BJ (cell line): ENCODE measurements at places on chromosomes 5 and 9.

DNA sequence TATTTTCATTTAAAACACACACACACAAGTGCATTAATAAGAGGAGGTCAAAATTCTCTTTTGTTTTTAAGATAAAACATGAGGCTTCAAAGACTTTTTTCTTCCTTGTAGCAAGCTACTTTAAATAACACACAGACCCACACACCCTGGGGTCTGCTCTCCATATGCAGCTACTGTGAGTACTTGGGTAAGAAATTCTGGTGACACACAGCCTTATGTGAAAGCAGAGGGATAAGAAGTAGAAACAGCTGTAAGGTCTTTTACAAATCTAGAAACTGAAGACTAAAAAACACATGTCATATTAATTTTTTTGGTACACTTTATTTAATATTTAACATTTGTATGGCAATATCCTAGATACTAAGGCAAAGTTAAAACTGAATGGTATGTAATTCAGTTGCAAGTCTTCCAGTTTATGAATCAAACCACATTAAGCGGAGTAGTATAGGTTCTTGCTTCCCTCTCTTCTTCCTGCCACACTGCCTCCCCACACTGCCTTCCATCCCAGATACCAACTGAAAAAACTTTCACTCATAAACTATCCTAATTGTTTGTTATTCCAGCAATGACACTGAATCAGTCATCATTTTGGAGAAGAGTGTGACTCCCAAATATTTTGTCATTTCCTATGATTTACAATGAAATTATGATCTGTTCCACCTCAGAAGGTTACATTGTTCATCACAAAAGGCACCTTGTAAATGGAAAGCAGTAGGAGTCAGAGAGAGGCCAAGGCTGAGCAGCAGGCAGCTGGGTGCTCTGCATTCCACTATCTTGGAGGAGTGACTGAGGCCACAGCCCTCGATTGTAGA, 92.0 kb downstream of the PLCXD3 start:
- peak; percentile 24 for DNase-seq

DNA sequence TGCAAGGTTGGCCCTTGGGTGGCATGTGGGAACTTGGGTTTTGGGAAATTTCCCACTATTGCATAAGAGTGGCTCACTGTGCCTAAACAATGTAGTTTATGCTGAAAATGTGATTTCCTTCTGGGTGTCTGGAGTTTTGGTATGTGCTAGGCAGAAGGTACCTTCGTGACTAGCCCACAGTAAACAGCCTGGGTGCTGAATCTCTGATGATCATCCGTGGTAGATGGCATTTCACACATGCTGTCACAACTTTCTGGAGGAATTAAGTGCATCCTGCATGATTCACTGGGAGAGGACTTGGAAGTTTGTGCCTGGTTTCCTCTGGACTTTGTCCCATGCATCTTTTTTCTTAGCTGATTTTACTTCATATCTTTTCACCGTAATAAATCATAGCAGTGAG, 64.5 kb downstream of the LNPEP start:
- DNase-seq = no peak

GRCh38 chr9:136828474-136829140, 13.7 kb upstream of the AJM1 start:
- DNase-seq = no peak

GRCh38 chr9:87323928-87324327, 173.7 kb upstream of the DAPK1 start:
- no peak for DNase-seq

GRCh38 chr9:104206766-104207165, 112.7 kb downstream of the SMC2 start:
- DNase-seq = no peak

- no peak for DNase-seq
Measured at GRCh38 chr5:40204144-40204543, 475.6 kb upstream of the PTGER4 start.

GRCh38 chr9:87973730-87974292, 522 bp downstream of the CDK20 start:
- DNase-seq = no peak

- DNase-seq = no peak
Measured at GRCh38 chr5:39178861-39179260, 40.5 kb downstream of the FYB1 start.

DNA sequence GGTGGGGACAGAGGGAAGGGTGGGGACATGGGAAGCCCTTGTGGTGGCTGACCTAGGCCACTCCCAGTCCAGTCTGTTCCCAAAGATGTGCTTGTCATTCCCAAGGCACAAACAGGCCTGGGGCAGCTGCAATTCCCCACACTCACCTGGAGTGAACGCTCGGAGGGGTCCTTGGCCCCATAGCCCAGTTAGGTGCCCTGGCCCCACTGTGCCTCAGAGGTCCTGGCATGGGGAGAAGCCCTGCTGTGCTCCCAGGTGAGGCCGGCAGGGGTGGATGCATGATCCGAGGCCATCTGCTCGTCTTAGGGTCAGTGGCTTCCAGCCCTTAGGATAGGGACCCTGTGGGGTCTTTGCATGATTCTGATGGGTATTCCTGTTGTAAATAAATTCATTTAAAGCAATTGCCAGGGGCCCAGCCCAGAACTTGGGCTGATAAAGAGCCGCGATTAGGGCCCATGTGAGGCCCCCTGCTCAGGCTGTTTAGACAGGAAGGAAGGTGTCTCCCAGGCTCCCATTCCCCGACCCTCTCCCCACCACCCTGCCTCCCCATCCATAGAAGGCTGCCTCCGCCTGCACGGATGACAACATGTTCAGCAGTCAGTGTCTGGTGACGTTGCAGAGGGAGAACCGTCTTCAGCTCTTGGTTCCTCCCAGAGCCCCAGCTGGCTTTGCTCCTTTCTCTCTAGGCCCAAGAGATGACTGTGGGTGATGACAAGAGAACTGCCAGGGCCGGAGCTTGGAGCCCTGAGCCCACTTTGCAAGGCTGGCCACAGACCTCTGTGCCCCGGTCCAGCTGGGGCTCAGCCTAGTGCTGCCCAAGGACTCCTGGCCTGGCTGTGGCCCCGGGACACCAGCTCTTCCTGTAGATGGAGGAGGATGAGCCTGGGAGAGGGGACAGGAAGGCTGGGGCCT, 28.4 kb upstream of the IRX4 start:
- no peak for DNase-seq

DNA sequence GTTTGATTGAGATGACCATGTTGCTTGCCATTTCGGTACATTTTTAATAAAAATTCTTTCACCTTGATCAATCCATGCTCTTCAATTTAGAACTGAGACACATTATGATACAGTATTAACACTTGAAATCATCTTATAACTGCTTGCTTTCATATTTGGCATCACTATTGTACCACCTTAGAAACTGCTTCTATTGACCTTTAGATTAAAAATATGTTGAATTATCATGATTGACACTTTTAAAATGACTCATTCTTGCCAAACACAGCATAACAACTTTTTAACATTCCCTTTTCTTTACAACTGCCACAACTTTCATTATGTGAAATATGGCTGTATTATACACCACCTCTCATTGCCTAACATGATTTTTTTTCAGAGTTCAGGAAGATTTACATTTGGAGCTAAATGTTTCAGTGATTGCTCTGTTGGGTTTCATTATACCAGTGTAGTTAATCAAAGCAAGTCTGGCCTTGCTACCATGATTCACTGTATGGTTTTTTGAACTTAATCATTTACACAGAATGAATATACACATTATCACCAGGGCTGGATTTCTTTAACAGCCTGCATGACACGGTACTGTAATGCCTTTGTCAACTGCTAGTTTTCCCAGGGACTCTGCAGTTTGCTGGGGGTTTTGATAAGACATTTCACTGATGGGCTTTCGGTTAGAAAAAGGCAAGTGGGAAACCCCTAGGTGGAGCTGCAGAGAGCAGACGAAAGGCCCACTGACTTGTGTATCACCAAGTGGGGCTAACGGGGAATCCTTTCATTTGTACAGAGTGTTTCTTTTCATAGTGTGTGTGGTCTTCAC, 93.6 kb upstream of the TLE4 start:
- DNase-seq = no peak
